ENCODE measurements at places on chromosomes 6 and 20. TPM values are rescaled to one million over a fixed set of nuclear protein-coding genes. Genes with fewer than 3 reads are reported as not detected.

- no peak for DNase-seq
Observed at GRCh38 chr6:119137194-119138072, 59.0 kb upstream of the FAM184A start.

DNA sequence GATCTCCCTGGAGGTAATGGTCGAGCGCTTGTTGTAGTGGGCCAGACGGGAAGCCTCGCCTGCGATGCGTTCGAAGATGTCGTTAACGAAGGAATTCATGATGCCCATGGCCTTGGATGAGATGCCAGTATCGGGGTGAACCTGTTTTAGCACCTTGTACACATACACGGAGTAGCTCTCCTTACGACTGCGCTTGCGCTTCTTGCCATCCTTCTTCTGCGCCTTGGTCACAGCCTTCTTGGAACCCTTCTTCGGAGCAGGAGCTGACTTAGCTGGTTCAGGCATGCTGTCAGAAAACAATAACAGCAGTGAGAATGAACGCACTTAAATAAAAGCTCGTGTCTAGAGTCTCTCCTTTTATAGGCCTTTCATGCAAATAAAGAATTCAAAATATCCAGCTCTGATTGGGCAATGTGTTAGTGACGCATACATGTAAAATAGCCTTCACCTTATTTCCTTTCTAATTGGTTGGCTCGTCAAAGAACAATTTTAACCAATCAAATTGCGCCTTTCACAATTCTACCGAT lies 129.2 kb downstream of the HFE start:
- peak; percentile 81 for DNase-seq

DNA sequence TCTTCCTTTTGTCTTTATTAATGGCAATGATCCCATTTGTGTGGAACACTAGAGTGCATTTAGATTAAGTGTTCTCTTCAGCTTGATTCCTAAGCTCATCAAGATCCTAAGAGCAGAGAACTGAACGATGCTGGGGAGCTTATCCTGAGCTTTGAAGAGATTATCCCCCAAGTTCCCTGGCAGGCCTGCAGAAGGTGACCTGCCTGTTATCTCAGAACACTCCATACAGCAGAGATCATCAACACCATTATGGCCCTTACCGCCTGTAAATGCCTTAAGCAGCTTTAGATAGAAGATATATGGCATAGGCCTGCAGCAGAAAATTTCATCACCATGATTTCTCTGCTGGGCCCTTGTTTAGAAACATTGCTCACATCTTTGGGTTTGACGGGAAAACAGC lies 779.9 kb upstream of the MAP3K7 start:
- DNase-seq: no peak

DNA sequence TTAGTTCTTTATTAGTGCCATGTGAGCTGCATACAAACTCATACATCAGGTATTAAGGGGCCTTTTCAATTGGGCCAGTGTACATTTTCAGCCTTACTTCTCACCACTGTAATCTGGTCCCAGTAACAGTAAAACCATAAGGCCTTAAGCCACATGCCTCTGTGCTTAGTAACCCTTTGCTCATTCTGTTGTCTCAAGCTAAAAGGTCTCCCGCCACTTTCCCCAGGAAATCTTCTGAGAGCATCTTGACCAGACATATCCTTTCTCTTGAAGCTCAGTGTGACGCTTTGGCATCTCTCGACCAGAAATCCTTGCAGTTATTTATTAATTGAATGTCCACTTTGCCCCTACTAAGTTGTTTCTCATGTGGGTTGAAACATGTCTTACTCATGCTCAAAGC lies 68.0 kb downstream of the CYP39A1 start:
- DNase-seq: no peak

- no peak for DNase-seq
Observed at GRCh38 chr6:138234363-138234762, 16.1 kb upstream of the PBOV1 start.

GRCh38 chr6:71204741-71205140 lies 83.9 kb upstream of the OGFRL1 start:
- no peak for DNase-seq

GRCh38 chr6:147001621-147002020 lies 202.6 kb upstream of the STXBP5 start:
- DNase-seq: no peak

GRCh38 chr6:3294396-3294795 lies 35.6 kb downstream of the PSMG4 start:
- DNase-seq: no peak

DNA sequence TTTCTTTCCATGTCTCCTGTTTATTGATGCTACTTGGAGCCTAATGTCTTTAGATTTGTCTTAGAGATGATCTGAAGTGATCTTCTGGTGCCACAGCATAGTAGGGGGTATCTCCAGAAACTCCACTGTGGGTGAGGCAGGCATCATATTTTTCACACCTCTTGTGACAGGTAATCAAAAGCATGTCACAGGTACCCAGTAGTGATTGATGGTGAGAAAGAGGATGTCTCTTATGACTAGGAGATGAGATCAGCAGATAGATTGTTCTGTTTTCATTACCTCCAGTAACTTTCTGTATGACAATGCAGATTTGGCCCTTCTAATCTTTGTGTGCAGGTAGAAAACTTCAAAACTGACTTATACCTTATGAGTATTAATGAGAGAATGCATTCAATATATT lies 13.5 kb downstream of the NCOA7 start:
- DNase-seq: no peak

DNA sequence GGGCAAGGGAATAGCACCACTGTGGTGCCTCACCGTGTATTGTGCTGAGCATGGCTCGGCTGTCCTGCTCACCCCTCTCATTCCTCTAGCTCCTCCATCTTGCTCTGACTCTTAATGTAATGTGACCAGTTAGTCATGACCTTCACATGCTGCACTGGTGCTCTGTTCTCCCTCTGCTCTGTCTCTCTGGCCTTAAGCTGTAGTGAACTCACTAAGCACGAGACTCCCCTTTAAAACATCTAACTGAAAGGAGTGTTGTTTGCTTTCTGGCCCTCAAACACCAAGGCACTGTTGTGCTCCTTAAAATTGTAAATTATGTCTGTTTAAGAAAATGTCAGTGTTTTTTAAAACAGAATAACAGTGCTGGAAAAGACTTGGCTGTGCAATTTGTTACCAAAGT lies 140.4 kb downstream of the HDGFL1 start:
- no peak for DNase-seq

DNA sequence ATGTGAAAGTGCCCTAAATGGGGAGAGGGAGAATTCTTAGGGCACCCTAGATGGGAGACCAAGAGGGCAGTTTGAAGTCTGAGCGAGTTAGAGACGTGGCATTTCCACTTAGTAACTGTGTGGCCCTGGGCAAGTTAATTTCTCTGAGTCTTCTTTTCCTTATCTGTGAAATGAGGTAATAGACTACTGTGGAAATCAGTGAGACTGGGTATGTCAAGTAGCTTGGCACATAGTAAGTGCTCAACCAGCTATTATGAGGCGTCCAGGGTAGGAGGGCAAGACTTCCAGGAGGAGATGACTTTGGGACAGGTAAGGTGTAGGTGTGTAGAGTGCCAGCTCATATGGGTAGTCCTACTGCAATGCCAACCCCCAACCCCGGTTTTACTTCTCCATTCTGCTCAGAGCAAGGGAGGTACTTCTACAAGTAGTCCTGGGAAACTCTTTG lies 770 bp downstream of the KIF3B start:
- no peak for DNase-seq

- no peak for DNase-seq
Observed at GRCh38 chr20:34871320-34871926, 1.2 kb downstream of the GGT7 start.

- no peak for DNase-seq
Observed at GRCh38 chr6:169172946-169173345, 80.7 kb downstream of the THBS2 start.

- DNase-seq: no peak
Observed at GRCh38 chr20:50980851-50981713, 22.5 kb downstream of the MOCS3 start.

GRCh38 chr20:46512943-46513844 lies at the start of gene ZNF334:
ZNF334 (minus strand) TSS chr20:46513559; CDS start chr20:46512102, 1,457 bp downstream.
- DNase-seq: peak; percentile 33

- DNase-seq: no peak
Observed at GRCh38 chr6:108169464-108170331, 3.9 kb downstream of the NR2E1 start.

DNA sequence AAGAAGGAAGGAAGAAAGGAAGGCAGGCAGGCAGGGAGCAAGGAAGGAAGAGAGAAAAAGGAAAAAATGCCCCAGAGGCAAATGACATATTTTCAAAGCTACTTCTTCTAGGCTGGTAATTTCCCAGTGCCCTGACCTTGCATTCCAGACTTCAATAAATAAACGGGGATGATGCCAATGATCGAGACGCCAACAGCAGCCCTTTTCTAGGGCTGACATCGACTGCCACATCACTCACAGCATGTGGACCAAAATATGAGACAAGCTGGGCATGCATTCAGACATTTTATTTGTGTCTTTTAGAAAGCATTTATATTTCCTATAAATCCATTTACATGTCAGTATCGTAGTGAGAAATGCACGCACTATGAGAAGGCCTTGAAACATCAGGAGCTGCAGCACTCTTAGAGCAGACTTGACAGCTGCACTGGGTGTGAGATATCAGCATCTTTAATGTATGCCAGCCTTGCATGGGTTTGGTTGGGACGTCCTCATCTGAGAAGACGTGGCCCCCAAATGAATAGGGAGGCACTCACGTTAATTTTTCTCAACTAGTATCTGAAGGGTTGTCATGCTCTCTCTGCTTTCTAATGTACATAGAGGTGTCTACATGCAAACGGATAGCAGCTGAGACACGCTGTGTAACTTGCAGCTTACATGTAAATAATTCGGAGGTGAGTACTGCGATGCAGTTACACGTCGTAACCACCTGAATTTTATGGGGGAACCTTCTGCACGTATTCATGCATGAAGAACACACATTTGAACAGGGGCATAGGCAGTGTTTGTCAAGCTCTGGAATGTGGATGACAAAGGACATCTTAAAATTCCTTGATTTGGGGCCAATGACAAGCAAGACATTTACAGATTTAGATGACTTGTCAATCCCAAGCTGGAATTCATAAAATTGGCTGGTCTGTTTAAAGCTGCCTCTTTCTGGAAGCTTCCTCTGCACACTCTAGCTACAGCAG lies 149.1 kb upstream of the AGPAT4 start:
- no peak for DNase-seq

DNA sequence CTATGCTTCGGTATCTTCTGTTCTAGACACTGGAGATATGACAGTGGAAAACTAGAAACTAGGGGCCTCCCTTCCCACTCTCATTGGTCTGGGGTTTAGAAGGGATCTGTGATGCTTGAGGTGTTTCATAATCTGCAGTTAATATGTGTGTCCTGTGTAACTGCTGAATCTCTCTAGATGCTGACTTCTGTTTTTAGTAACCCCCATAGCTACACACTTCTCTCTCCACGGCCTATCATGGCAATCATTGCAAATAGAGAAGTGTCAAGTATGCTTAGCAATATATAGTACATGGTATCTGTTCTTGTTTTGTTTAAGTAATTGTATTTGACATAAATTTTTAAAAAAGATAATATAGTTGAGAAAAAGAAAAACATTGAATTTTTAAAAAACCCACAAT lies 394.6 kb upstream of the MMS22L start:
- no peak for DNase-seq

GRCh38 chr6:15399641-15400470 lies 154.0 kb downstream of the JARID2 start:
- peak; percentile 78 for DNase-seq

DNA sequence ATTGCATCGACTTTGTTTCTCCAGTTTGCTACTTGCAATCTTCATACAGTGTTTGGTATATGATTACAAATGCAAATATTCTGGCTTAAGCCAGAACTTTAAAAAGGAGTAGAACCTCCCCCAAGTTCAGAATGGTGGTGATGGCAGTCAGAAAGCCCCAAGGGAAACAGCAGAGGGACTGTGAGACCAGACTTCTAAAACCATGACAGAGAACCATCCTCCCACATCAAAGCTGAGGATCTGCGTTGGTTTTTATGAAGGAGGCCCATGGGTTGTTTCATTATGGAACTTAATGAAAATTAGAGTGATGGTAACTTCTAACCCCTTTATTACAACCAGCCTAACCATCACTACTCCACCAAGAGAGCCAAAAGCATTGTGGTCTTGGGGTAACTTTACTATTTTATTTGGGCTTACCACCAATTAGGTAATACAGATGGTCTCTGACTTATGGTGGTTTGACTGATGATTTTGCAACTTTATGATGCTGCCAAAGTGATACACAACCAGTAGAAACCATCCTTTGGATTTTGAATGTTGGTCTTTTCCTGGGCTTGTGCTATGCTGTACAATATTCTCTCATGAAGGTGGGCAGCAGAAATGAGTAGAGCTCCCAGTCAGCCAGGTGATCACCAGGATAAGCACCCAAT lies 10.9 kb upstream of the MRS2 start:
- no peak for DNase-seq

GRCh38 chr20:22572491-22572890 lies 11.9 kb downstream of the FOXA2 start:
- DNase-seq: no peak

- no peak for DNase-seq
Observed at GRCh38 chr6:32905078-32905477, 35.8 kb downstream of the HLA-DMB start.

GRCh38 chr20:62617711-62618483 lies 24.4 kb upstream of the SLCO4A1 start:
- DNase-seq: peak; percentile 46

GRCh38 chr20:38125157-38126056 lies 39.7 kb downstream of the TGM2 start:
- DNase-seq: peak; percentile 41

DNA sequence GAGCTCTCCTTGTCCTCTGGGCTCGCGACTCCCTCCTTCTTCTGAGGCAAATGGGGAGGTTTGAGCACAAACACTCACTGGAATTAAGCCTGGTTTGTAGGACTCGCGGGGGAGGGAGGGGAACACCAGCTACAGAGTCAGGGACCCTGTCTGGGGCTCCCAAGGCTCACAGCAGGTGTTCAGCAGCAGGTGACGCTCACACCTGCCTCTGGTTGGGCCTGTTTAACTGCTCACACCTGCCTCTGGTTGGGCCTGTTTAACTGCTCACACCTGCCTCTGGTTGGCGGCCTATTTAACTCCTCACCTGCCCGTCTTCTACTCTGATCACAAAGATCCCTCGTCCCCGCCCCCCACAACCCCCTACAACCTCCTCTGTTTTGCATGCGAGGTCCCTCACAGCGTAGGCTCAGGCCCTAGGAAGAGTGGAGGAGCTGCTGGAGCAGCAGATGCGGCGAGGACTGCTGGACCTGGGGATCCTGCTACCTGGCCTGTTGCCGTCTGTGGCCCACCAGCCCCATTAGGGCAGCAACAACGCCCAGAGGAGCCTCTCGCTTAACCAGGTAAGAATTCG lies 181.9 kb downstream of the ERMARD start:
- DNase-seq: no peak

THBS2 gene
- 39.5 TPM for total RNA-seq

KHDC1L gene
- 0.84 TPM for total RNA-seq

CBLN4 gene
- 2.2 TPM for total RNA-seq

EPPIN gene
- not detected for total RNA-seq

JPH2 gene
- total RNA-seq: 6.3 TPM

SLC35D3 gene
- not detected for total RNA-seq

MYL9 gene
- total RNA-seq: 244 TPM

UNC93A gene
- total RNA-seq: not detected

PRPH2 gene
- 0.22 TPM for total RNA-seq

XRN2 gene
- 46.1 TPM for total RNA-seq

MOG gene
- total RNA-seq: not detected

ADNP gene
- 51.9 TPM for total RNA-seq
